SK-N-DZ (cell line): ENCODE measurements at places on chromosomes 12 and 14.

- DNase-seq: peak; percentile 84
Measured at GRCh38 chr14:101224356-101225156, 321.0 kb upstream of the RTL1 start.

- DNase-seq: peak; percentile 37
Measured at GRCh38 chr12:8609061-8609570, 3.5 kb downstream of the AICDA start.

GRCh38 chr12:124549629-124550028 is 17.8 kb downstream of the NCOR2 start:
- DNase-seq: no peak

GRCh38 chr12:51085757-51086156 is 2.4 kb upstream of the CSRNP2 start:
- DNase-seq: no peak

GRCh38 chr14:35390577-35391387 is 13.8 kb downstream of the NFKBIA start:
- no peak for DNase-seq

- DNase-seq: no peak
Measured at GRCh38 chr12:26906024-26906423, 31.8 kb downstream of the INTS13 start.

DNA sequence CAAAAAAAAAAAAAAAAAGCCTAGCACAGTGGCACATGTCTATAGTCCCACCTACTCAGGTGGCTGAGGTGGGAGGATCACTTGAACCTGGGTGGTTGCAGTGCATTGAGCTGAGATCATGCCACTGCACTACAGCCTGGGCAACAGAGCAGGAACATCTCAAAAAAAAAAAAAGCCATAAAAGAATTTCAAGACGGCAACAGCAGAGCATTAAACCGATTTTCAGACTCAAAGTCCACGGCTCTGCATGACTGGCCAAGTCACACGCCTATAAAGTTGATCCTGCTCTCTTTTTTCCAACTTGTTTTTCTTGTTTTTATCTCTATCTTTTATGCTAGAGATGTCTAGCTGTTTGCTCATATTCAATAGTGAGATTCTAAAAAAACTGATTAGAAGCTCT is 45.3 kb downstream of the FBXO34 start:
- no peak for DNase-seq

DNA sequence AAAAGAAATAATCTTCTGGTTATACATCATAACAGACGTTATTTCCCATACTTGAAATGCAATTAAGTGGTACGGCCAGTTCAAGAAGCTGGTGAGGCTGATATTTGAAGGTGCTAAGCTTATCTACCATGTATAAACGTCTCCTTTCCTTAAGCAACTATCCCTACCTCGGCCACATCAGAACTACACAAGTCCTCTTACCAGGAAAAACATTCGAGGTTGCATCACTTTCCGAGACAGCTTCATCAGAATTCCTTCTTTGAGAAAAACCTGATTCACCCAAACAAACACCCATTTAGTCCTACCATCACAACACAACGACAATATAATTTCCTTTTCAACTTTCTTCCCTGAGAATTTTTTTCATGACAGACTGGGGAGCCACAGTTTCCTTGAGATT is 33.9 kb upstream of the NR2C1 start:
- DNase-seq: no peak

GRCh38 chr12:62537551-62537950 is 70.9 kb downstream of the MON2 start:
- no peak for DNase-seq

DNA sequence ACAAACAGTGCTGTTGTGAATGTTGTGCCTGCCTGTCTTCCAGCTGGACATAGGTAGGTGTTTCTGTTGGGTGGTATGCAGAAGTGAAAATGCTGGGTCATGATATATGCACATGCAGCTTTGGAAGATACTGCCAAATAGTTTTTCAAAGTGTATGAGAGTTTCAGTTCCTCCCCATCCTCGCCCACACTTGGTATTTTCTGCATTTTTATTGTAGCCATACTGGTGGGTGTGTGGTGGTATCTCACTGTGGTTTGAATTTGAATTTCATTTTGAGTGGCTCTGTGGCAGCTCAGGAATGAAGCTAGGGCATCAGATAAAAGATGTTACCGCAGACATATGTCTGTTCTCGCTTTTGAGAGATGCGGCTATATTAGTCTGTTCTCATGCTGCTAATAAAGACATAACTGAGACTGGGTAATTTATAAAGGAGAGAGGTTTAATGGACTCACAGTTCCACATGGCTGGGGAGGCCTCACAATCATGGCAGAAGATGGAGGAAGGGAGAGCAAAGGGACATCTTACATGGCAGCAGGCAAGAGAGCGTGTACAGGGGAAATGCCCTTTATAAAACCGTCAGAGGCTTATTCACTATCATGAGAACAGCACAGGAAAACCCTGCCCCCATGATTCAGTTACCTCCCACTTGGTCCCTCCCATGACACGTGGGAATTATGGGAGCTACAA is 183.1 kb downstream of the CAND1 start:
- no peak for DNase-seq

GRCh38 chr12:92007787-92008186 is 137.9 kb downstream of the BTG1 start:
- no peak for DNase-seq

- DNase-seq: no peak
Measured at GRCh38 chr14:65303190-65303898, 109.2 kb upstream of the FUT8 start.

- DNase-seq: no peak
Measured at GRCh38 chr12:39763071-39763889, 143.7 kb upstream of the ABCD2 start.

GRCh38 chr12:12450043-12450471 is 93.2 kb downstream of the BORCS5 start:
- no peak for DNase-seq

DNA sequence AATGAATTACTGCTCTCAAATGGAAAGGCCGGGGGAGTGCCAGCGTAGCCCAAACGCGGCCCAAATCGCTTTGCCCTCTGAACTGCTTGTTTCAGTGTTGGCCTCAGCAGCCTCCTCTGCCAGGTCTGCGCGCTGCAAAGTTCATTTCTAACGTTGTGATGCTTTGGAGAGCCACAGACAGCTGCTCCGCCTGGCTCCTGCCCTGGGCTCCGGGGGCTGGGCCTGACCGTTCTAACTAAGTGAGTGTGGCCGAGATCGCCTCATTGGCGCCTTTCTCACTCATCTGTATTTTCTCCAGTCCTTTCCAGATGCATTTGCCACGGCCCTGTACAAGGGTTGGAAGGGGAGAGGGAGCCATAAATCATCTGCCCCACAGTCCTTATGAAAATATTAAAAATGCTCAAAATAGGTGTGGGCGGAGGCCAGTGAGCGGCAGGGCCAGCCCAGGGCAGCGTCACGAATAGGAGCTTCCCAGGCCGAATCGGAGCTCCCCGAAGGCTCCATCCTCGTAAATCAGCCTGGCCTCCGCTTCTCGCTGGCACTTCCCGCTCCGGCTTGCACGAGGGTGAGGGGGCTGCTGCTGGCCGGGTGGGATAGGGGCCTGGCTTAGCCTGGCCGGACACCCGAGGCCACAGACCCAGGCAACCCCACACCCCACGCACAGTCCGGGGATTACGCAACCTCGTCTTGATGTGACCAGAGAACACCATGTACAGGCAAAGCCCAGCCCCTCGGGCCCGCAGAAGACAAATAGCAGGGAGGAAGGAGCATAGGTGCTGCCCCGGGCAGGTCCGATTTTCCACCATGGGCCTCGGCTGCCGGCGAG is 196.6 kb upstream of the DIO3 start:
- no peak for DNase-seq

DNA sequence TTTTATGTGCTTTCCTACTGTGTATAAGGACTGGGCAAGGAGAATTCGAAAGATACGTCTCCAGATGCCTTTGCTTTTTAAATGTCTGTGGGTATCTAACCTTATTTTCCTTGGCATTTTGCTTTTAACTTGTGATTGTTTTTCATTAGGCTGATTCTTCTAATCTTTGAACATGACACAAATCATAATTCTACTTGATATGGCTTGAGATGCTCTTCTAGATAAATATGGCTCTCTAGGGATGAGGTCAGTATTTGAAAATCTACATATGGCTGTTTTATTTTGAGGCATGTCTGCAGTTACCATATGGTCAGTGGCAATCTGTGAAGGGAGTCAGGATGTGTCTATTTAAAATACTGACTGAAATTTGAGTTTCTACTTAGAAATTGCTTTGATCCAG is 139.2 kb downstream of the SLC2A13 start:
- peak; percentile 53 for DNase-seq

DNA sequence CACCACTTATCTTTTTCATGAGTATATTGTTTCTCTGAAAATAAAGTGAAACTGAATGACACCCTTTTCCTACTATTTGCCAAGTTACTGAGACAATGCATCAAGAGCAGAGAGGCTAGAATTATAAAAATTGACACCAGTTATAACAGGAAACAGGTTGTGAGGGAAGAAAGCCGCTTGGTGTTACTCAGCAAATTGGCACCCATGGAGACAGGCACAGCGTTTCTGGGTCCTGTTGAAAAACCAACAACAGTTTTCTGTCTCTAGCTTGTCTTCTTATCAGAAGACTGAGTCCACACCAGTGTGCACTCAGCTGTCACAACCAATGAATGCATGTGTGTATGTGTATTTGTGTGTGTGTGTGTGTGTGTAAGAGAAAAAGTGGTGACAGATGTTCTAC is 267.7 kb downstream of the KCNH5 start:
- DNase-seq: no peak

- no peak for DNase-seq
Measured at GRCh38 chr12:107310621-107311020, 217.3 kb upstream of the CRY1 start.

DNA sequence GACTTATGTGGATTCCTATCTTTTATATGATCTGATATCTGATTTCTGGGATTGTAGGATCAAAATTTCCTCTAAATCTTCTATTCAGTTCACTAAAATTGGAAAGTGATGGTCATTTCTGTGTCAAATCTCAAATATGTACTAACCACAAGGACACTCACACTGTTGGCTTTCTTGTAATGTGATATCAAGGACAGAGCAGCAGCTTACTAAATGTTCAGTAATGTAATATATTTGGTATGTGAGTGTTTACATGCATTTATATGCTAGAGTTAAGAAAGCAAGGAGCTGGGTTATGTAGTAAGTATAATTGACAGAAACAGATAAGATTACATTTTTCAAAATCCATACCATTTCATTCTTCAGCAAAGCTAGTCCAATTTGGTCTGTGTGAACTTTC is 16.5 kb downstream of the PUS7L start:
- peak; percentile 27 for DNase-seq

- DNase-seq: no peak
Measured at GRCh38 chr14:89955022-89955744, 544 bp upstream of the TDP1 start.

GRCh38 chr12:38691164-38691563 is 214.2 kb downstream of the CPNE8 start:
- no peak for DNase-seq

GRCh38 chr12:7994731-7995205 is 37.7 kb upstream of the FOXJ2 start:
- no peak for DNase-seq

GRCh38 chr12:2286461-2287131 is 233.8 kb downstream of the CACNA1C start:
- no peak for DNase-seq

DNA sequence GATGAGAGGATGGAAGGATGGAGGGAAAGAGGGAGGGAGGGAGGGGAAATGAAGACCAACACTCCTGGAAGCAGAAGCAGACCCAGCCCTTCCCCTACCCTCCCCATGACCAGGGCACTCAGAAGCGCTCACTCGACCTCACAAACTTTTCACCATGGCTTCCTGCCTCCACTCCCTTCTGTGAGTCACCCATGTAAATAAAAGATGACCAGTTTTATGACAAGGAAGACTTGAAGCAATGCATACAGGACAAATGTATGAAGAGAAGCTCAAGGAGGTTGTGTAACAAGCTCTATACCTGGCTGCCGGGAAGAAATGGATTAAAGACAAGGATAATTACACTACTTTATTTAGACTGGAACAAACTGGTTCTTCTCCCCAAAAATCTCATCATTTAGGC is 63.8 kb downstream of the CDC42BPB start:
- no peak for DNase-seq

- peak; percentile 46 for DNase-seq
Measured at GRCh38 chr12:71947645-71948105, 9.0 kb downstream of the TPH2 start.

DNA sequence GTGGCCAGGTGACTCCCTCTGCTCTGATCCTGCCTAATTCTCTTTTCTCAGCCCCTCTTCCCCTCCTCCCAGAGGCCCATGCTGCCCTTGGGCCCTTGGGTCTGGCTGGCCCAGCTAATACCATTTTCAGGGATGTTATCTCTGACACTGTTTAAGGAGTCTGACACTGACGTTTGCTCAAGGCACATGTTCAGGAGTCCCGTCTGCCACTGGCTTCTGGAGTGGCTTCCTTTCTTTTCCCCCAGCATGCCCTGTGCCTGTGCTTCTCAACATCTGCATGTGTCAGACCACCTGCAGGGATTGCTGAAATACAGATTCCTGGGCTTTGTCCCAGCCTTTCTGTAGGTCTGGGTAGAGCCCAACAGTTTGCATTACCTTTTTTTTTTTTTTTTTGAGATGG is 128.9 kb downstream of the BCL11B start:
- DNase-seq: peak; percentile 8

DNA sequence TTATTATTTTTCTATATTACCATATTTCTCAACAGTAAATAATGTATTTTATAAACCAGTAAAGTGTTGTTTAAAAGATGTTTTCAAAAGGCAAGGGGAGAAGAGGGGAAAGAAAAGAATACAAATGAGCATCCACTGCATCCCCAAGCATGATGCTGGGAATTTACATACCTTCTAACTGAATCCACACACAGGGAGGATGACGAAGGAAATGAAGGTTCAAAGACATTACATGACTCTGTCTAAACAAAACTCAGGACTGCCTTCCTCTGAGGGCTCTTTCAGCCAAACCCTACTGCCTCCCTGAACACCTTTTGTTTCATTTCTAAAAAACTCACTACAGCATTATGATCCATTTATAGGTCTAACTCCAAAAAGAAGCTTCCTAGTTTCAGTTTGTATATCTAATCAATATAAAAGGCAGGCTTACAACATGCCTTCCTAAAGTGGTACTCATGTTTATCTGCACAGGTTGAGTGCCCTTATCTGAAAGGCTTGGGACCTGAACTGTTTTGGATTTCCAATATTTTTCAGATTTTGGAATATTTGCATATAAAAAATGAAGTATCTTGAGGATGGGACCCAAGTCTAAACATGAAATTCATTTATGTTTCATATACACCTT is 30.3 kb downstream of the DICER1 start:
- DNase-seq: no peak

GRCh38 chr14:104281768-104282301 is 143.4 kb downstream of the KIF26A start:
- no peak for DNase-seq

GRCh38 chr12:24625103-24625502 is 323.8 kb downstream of the BCAT1 start:
- no peak for DNase-seq

- no peak for DNase-seq
Measured at GRCh38 chr14:105348945-105349699, 34.6 kb downstream of the PACS2 start.

- DNase-seq: peak; percentile 76
Measured at GRCh38 chr12:132414634-132415326, 75.2 kb upstream of the FBRSL1 start.

GRCh38 chr12:89179245-89179644 is 173.1 kb downstream of the DUSP6 start:
- DNase-seq: no peak
